ENCODE measurements at places on chromosomes 2 and 18. TPM values are rescaled to one million over a fixed set of nuclear protein-coding genes. Genes with fewer than 3 reads are reported as not detected.
A peak's percentile ranks its signal among the peaks of the same experiment; 100 is the strongest.

- peak; percentile 28 for DNase-seq
- H3K4me1 ChIP-seq = no peaks in the 10 kb centered on the region
- H3K36me3 ChIP-seq = no peaks in the 10 kb centered on the region
- no peak overlapping the region for H3K4me3 ChIP-seq
- H3K27me3 ChIP-seq = no peaks in the 10 kb centered on the region
- H3K27ac ChIP-seq = no peak overlapping the region
These were observed 276.3 kb downstream of the AFF3 start for GRCh38 chr2:99865818-99866676.

DNA sequence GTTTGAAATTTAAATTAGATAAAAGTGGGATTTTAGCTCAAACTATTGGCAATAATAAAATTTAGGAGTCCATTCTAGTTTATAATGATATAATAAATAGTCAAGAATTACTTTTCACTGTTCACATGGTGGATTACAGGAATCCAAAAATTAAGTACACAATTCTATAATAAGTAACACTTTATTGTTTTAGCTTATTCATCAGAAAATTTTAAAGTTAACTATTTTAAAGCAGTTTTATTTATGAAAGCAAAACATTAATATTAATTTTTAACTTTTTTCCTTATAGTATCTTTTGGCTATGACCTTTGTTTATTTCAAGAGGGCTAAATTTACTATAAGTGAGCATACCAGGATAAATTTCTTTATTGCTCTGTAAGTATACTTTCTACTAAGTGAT, 11.4 kb downstream of the SPDYA start:
- no peak overlapping the region for H3K4me3 ChIP-seq
- no peaks in the 10 kb centered on the region for H3K4me1 ChIP-seq
- no peak for DNase-seq
- H3K27ac ChIP-seq = no peak overlapping the region
- H3K36me3 ChIP-seq = no peaks in the 10 kb centered on the region

DNA sequence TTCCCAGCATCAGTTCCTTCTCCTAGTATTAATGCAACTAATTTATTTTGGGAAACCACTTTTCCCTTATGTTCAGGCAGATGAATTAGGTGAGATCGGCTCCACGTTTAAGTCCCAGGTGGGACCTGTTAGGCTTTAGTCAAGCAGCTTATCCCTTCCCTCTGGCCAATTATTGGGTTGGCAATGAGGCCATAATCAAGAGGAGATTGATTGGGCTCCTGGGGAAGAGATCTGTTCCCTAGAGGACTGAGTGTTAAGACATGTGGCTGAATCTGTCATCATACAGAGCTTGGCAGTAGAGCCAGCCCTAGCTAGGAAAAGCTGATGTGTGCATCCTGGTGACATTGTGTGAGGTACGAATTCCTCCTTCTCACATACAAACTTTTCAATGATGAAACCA, 104.4 kb downstream of the PTH2R start:
- no peak for DNase-seq
- H3K27ac ChIP-seq = no peak overlapping the region
- H3K36me3 ChIP-seq = no peaks in the 10 kb centered on the region
- H3K4me1 ChIP-seq = no peaks in the 10 kb centered on the region
- H3K27me3 ChIP-seq = no peaks in the 10 kb centered on the region

GRCh38 chr2:20599001-20599600, 51.8 kb downstream of the HS1BP3 start:
- no peaks in the 10 kb centered on the region for H3K27me3 ChIP-seq
- peaks cover 32% of the 10 kb centered on the region for H3K4me1 ChIP-seq
- H3K36me3 ChIP-seq = no peaks in the 10 kb centered on the region
- DNase-seq = no peak
- no peak overlapping the region for H3K4me3 ChIP-seq

- H3K27ac ChIP-seq = no peak overlapping the region
- no peak overlapping the region for H3K4me3 ChIP-seq
- H3K4me1 ChIP-seq = no peaks in the 10 kb centered on the region
- DNase-seq = peak; percentile 25
- no peaks in the 10 kb centered on the region for H3K27me3 ChIP-seq
- no peaks in the 10 kb centered on the region for H3K36me3 ChIP-seq
These were observed 102.5 kb downstream of the OLA1 start for GRCh38 chr2:174145827-174146226.

DNA sequence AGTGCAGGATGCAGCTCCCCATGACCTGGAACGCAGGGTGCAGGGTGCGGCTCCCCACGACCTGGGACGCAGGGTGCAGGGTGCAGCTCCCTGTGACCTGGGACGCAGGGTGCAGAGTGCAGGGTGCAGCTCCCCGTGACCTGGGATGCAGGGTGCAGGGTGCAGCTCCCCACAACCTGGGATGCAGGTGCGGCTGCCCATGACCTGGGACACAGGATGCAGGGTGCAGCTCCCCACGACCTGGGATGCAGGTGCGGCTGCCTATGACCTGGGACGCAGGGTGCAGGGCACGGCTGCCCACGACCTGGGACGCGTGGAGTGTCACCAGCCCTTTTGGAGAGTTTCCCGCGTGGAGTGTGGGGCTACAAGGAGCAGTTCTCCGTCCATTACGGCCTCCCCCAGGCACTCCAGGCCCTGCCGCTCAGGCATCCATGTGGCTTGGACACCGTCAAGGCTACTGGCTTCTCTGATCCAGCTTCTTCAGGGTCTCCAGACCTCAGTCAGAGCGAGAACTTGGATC, 38.7 kb downstream of the PXDN start:
- DNase-seq = no peak
- no peaks in the 10 kb centered on the region for H3K27me3 ChIP-seq
- H3K4me1 ChIP-seq = peaks cover 18% of the 10 kb centered on the region
- H3K4me3 ChIP-seq = no peak overlapping the region
- H3K36me3 ChIP-seq = no peaks in the 10 kb centered on the region

DNA sequence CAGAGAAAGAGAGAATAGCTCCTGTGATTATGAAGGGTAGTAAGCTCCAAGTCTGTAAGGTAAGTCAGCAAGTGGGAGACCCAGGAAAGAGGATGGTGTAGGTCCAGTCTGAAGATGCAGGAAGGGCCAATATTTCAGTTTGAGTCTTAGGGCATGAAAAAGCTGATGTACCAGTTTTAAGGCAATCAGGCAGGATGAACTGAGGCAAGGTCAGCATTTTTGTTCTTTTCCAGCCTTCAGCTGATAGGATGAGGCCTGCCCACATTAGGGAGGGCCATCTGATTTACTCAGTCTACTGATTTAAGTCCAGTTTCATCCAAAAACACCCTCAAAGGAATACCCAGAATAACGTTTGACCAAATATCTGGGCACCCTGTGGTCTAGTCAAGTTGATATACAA, 347.3 kb downstream of the CMPK2 start:
- H3K27ac ChIP-seq = no peak overlapping the region
- H3K4me1 ChIP-seq = no peaks in the 10 kb centered on the region
- H3K4me3 ChIP-seq = no peak overlapping the region
- no peaks in the 10 kb centered on the region for H3K27me3 ChIP-seq

DNA sequence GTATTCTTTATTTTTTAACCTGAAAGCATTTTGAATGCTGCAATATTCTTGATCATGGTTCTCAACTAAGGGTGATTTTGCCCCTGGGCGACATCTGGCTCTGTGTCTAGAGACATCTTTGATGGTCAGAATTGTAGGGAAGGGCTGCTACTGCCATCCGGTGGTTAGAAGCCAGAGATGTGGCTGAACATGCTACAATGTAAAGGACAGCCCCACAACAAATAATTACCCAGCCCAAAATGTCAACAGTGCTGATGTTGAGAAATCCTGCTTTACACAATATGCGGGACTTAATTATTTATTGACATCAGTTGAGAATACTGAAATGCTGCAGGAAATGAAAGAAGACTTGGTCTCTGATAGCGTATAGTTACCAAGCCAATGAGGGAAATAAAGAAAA, 37.5 kb upstream of the SERPINB2 start:
- no peaks in the 10 kb centered on the region for H3K27me3 ChIP-seq
- H3K27ac ChIP-seq = no peak overlapping the region
- no peaks in the 10 kb centered on the region for H3K36me3 ChIP-seq
- peak; percentile 43 for DNase-seq

DNA sequence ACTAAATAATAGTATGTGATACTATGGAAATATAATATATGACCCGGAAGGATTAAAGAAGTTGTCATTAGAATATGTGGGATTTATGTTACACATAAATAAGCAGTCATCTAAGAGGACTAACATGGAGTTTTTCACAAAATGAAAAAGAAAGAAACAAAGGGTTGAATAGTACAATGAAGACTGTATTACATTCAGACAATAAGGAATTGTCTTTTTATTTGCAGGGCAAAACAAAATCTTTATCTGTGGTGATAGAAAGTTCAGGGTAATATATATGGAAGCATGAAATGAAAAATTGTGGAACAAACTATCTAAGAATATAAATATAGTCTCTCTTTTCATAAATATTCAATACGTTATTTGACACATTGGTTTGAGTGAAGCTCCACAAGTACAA, 5.8 kb downstream of the ERMN start:
- H3K4me3 ChIP-seq = no peak overlapping the region
- no peaks in the 10 kb centered on the region for H3K4me1 ChIP-seq
- no peak overlapping the region for H3K27ac ChIP-seq
- no peak for DNase-seq

DNA sequence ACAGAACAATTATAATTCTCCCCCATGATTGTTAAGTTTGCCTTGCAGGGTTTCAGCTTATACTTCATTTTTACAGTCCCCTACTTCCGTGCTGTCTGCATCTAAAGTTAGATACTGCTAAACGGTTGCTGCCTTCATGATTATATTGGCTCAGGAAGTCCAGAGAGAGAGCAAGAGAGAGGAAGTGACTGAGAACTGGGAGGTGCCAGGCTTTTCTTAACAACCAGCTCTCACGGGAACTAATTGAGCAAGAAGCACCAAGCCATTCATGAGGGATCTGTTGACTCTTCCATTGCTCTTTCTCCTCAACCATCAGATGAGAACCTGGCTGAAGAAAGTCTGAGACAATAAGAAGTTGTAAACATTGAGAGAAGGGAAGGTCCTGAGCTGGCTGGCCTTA, 125.5 kb upstream of the SIX2 start:
- no peak overlapping the region for H3K27ac ChIP-seq
- no peaks in the 10 kb centered on the region for H3K36me3 ChIP-seq

- H3K4me1 ChIP-seq = no peaks in the 10 kb centered on the region
- DNase-seq = no peak
These were observed 296.9 kb upstream of the CDH19 start for GRCh38 chr18:66900837-66901236.

DNA sequence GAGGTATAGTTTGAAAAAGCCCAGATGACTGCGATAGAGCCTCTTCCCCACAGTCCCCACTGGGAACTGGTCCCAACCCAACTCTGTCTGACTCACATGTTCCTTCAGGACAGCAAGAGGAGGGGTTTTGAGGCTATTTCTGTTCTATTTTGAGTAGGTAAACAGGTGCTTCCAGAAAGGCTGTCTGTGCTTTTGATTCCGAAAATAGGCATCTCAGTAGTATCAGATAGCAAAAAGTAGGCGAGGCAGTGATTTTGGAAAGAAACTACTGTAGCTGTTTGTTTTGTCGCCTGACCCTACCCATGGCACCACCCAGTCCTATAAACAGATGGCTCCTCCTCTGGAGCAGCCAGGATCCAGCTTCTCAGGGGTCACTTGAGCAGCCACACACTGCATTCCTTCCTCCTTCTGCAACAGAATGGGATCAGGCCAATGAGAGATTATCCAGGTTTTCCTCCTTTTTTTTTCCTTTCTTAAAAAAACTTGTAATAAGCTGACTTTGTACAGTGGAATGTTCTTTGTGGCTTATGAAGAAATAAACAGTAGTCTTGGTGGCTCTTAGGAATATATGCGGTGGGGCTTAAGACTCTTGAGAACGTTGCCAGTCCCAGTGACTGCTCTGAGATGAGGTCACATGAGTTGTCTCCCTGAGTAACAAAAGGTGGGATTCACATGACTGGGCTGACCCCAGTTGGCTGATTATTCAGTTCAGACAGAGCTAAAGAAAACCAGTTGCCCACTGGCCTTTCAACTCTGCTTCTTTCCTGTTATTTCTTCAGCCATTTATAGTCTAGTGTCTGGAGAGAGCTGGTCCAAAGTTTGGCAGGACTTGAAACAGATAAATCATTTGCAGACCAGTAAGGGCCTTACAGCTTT, 98.6 kb downstream of the KCNS3 start:
- H3K36me3 ChIP-seq = no peaks in the 10 kb centered on the region
- DNase-seq = peak; percentile 100
- H3K4me3 ChIP-seq = no peak overlapping the region
- peaks cover 15% of the 10 kb centered on the region for H3K4me1 ChIP-seq
- H3K27ac ChIP-seq = peak overlapping the region; percentile 73

DNA sequence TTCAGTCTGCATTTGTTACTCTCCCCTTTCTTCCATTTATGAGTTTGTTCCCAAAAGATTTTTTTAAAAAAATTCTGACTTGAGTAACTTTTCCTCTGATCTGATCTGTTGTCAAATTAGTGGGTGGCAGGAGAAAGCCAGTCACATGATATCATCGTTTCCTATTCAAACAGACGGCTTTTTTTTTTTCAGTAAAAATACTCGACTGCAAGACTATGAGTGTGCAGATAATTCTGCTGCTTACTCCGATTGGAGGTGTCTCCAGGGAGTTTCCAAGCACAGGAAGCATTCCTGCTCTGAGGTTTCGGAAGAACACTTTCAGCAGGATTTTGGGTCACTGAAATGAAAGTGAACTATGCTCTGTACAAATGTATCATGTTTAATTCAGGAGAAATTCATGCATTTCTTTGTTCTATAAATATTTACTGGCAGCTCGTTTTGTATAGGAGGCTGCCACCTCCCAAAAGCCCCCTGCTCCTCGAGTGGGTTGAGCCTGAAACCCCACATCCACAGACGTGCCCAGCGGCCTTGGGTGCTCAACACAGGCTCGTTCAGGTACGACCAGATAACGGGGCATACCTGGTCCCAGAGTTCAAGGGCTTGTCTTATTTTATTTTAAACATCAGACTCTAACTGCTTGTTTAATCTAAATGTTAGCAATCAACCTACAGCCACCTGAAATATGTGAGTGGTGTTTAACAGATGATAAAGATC, 126.9 kb upstream of the ZNF516 start:
- peak; percentile 48 for DNase-seq
- no peaks in the 10 kb centered on the region for H3K27me3 ChIP-seq
- H3K36me3 ChIP-seq = no peaks in the 10 kb centered on the region
- no peak overlapping the region for H3K27ac ChIP-seq

DNA sequence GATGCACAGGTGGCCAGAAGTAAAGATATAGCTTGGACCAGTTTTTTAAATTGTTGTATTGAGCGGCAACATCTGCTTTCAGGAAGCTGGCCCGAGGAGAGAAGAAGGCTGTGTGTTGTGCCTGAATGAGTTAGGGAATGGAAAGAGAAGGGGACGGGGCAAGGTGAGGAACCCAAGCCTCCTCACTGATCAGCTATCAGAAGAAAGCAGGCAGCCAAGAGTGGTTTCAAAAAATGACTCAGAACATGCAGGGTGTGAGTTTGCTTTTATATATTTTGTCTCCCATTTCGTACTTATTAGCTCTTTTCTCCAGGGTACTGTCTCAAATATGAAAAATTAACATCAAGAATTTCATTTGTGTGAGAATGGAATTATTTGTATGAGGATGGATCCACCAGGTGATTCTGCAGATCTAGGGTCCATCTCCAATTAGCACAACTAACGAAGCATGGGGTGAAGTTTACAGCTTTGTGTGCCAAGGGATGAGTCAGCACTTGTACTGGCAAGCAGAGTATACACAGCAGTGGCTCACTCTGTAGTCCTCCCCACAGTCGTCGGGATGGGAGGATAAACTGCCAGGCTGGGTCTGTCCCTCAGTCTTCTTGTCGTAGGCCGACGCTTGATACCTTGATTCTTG, 175.7 kb downstream of the PIEZO2 start:
- H3K4me1 ChIP-seq = no peaks in the 10 kb centered on the region
- no peak overlapping the region for H3K27ac ChIP-seq

TNFRSF11A gene
- total RNA-seq = 0.66 TPM

RIT2 gene
- total RNA-seq = not detected

SLC9A4 gene
- not detected for total RNA-seq

SIGLEC15 gene
- total RNA-seq = 0.51 TPM

PSMA8 gene
- total RNA-seq = not detected

PPP1R7 gene
- 53.7 TPM for total RNA-seq

UGT1A8 gene
- not detected for total RNA-seq

All from fibroblast of lung (primary cell).